ENCODE measurements at places on chromosomes 12 and 14.

DNA sequence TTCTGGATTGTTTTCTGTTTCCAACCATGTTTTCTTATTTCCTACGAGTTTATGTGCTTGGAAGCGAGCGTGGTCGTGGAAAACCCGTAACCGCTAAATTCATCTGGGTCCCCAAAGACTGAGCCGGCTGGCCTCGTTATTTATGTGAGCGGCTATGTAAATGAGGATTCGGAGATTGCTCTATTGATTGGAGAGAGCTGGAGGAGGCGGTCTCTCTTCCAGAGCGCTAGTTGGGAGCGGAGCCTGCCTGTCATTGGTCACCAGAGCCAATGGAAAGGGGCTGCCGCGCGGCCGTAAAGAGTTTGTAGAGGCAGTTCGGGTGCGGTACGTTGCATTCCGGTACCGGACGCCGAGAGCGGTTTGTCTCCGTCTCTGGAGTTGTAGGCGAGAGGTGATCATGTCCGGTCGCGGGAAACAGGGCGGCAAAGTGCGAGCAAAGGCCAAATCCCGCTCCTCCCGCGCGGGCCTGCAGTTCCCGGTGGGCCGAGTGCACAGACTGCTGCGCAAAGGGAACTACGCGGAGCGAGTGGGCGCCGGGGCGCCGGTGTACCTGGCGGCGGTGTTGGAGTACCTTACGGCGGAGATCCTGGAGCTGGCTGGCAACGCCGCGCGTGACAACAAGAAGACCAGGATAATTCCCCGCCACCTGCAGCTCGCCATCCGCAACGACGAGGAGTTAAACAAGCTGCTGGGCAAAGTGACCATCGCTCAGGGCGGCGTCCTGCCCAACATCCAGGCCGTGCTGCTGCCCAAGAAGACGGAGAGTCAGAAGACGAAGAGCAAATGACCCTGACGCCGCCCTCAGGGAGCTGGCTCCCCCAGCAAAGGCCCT, 29.0 kb downstream of the WBP11 start:
- no peak for DNase-seq

DNA sequence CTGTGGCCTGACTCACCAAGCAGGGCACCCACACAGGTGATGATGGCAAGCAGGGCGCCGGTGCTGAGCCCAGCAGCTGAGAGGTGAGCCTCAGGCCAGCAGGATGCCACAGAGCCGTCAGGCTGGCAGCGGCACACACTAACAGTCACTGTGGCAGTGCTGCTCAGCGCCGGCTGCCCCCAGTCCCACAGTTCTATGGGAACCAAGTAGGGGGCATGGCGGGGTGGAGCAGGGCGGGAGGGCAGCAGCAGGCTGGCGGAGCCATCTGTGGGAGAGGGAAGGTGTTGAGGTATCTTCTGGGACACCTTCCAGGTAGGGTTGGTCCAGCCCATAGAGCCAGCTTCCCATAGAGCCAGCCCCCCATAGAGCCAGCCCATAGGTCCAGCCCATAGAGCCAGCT, 7.0 kb downstream of the PSMB11 start:
- no peak for DNase-seq

DNA sequence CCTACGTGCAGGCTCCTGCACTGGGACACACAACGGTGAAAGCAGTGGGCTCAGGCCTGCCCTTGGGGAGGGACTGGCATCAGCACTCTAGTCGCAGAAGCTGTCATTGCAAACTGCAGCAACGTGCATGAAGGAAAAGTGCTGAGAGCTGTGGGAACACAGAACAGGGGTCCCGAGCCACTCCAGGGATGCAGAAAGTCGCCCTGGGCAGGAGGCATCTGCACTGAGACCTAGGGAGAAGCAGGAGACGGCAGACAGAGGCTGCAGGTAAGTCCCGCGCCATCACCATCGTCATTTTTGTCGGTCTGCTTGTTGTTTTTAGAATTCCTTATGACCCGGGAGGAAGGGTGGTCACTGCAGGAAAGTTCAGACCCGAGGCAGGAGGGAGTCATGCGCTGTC, 21.6 kb upstream of the RIMBP2 start:
- DNase-seq = no peak

DNA sequence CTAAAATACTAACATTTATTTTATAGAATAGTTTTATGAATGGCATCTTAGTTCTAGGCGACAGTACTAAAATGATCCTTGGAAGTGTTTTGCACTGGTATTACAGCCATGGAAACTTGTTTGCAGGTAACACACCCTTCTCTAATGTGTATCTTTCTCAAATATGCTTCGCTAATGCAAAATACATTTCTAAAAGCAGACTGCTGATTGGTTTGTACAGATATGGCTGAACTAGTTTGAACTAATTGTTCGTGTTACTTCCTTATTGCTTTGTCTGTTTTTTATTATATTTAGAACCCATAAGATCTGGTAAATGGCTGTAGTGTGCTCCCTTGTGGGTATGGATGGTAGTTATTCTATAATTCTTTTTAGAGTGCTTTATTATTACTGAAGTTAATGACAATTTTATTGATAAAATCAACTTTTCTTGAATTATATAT, 53.0 kb downstream of the ATF7IP start:
- no peak for DNase-seq

- DNase-seq = no peak
These were observed 395.2 kb upstream of the DCN start for GRCh38 chr12:91577586-91578539.

- DNase-seq = no peak
These were observed 113.7 kb downstream of the TMTC3 start for GRCh38 chr12:88255847-88256246.

GRCh38 chr12:106288101-106288493, 14.4 kb upstream of the TCP11L2 start:
- DNase-seq = no peak

GRCh38 chr12:100798286-100799160, 3.9 kb downstream of the ANO4 start:
- DNase-seq = no peak

GRCh38 chr12:98002887-98003493, 512.4 kb upstream of the TMPO start:
- DNase-seq = no peak

Data from D721Med (cell line).